ENCODE measurements at places on chromosomes 11 and 22. TPM values are rescaled to one million over a fixed set of nuclear protein-coding genes. Genes with fewer than 3 reads are reported as not detected.

The ZP1 gene
- not detected for total RNA-seq

The OR10A2 gene
- total RNA-seq: not detected

The FREY1 gene
- 0.52 TPM for total RNA-seq

The DEUP1 gene
- not detected for total RNA-seq

DNA sequence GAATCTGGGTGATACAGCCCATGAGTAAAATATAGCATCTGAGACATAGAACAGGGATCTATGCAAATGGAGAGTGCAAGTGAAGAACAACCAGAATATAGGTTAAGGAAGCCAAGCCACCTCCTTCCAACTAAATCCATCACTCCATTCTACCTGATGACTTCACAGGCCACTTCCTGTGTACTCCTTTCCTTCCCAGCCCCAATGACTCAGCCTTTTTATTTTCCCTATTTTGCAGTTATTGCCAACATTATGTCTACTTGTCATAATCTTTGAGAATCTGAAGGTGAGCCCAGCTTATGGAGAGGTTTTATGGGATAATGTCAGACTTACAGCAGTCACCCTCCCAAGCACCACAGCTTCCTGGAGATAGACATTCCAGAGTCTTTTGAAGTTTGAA is 1.4 kb upstream of the OR52M1 start:
- no peak for DNase-seq

GRCh38 chr22:41127451-41127850 is 35.1 kb downstream of the EP300 start:
- no peak for DNase-seq

DNA sequence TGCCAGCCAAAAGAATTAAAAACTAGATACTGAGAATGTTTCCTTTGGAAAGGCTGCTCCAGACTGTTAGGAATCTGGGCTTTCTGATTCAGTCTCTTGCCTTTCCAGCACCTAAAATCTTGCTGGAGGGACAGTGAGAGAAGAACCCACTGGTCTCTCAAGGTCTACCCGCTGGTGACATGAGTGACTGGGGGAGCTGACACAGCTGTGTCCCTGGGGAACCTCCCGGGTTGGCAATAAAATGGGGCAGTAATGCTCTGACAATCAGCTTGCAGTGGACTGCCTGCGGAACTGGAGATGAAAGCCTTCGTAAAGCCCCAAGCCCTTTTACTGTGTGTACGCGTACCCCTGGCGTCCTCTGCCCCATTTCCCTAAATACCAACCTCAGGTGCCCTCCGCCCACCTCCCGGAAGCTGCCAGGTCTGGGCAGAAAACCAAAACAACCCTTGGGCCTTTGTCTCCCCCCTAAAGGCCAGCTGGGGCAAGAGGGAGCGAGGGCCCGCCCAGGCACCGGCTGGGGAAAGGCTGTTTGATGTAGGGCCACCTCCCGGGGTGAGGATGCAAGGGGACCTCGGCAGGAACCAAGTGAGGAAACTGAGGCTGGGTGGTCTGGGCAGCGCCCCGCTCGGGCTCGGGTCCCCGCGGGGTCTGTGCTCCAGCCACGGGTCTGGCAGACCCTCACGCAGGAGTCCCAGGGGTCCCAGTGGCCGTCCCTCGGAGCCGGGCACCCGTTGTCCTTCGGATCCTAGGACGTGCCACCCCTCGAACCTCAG is 741 bp downstream of the CARS1 start:
- DNase-seq: no peak

DNA sequence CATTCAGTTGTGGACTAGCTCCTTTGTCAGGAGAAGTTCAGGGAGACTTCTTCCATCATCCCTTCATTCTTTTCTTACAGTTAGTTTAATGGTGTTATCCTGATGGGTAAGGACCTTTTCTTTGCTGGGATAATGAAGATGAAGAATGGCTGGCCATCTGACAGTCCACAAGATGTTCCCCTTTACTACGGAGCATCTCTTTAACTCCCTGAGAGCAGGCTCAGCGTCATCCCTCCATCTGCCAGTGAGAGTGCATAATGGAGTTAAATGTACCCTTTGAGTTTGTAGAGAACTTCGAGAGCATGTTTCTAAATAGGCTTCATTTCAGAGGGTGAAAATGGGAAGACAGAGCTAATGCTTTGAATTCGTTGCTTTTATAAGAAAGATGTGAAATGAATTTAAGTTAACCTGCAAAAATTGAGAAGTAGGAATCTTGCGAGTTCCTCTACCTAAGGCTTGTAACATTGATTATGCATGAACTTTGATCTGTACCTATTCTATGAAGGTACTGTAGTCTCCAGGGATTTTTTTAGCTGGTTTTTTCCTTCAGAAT is 1.7 kb downstream of the EP300 start:
- no peak for DNase-seq

- no peak for DNase-seq
Observed at GRCh38 chr11:86741484-86741835, 58.9 kb upstream of the PRSS23 start.

Measured in left ventricle myocardium superior (tissue), 1 donor.